ENCODE measurements at places on chromosomes 6 and 20.
A peak's percentile ranks its signal among the peaks of the same experiment; 100 is the strongest.

GRCh38 chr20:41531518-41532275 is 86.5 kb downstream of the CHD6 start:
- no peak for DNase-seq

DNA sequence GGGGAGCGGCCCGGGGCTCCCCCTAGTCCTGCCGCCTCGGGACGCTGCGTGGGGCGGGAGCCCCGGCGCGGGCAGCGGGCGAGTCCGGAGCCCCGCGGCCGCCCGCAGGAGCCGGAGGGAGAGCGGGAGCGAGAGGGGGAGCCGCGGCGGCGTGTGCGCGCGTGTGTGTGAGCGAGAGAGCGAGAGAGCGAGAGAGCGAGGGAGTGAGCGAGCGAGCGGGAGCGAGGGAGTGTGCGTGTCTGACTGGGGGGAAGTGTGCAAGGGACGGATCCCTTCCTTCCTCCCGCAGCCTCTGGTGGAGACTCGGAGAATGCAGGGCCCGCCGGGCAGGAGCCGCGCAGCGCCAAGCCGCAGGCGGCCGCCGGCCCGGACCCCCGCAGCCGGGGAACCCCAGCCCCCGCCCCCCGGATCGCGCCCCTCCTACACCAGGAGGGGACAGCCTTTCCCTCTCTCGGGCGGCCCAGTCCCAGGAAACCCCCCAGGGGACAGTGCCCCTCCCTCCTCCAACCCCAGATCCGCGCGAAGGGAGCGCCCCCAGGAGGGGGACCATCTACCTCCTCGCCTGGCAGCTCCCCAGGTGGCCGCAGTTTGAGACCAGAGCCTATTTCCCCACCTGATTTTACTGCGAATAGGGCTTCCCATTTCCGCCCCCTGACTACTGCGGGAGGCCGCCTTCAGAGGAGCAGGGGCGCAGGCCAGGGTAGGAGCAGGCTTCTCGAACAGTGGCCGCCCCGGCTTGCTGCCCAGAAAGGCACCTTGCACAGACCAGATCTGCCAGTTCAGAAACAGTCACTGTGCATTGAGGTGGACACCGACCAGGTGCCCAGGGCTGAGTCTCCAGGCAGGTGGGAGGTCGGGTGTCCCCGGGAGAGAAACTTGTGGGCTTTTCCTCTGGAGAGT is at the start of gene CDH22:
CDH22 (minus strand) TSS at position 241 of the 900 bp plus-strand sequence. CDS start 57,204 bp downstream, outside the sequence.
- peak; percentile 28 for DNase-seq

GRCh38 chr6:116561377-116562018 is 7.9 kb downstream of the CALHM4 start:
- DNase-seq: peak; percentile 33

GRCh38 chr6:17497535-17498095 is 102.5 kb upstream of the FAM8A1 start:
- no peak for DNase-seq

Data from NCI-H2107 (cell line).